ENCODE measurements at places on chromosomes 1 and 21.
A peak's percentile ranks its signal among the peaks of the same experiment; 100 is the strongest.

DNA sequence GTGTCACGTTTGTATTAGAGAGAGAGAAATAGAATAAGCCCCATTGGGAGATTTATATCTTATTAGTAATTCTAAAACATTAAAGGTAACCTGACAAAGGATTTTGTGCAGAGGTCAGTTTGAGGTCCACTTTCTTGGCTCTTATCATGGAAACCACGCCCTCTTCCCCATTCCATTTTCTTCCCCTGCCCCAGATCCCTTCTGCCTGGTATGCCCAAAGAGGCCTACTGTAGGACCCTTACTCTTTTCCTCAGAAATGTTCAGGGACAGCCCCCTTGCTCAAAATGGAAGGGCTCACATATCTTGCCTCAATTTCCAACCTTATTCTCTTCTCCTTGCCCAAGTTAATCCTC lies 9.6 kb downstream of the CCDC185 start:
- no peak for DNase-seq

GRCh38 chr1:106924360-106924759 lies 132.1 kb upstream of the PRMT6 start:
- no peak for DNase-seq

- DNase-seq = peak; percentile 44
Observed at GRCh38 chr21:33299181-33299752, 25.5 kb upstream of the IFNAR1 start.

DNA sequence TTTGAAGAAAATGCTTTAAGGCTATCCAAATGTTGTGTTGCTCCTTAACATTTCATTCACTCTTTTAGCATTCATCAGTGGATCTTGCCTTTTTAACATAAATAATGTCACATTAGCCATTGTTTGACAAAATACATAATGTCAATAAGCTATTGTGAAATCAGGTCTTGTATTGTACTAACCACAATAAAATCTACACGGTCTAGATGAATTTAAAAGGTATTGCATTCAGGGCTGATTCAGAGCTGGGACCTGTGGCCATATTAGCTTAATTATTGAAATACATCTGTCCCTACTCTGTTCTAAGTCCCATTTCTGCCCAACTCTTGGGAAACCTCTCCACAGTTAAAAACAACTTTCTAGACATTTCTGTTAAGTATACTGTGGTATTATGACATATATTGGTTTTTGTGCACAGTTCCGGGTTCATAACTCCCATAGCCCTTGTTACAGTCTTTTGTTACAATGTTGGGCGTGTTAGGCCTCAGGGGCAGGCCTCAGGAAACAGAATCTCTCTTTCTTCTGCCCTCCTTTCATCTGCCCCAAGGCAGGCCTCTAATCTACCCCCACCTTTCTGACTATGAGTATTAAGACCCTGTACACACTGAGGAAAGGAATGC lies 44.7 kb upstream of the CITED4 start:
- no peak for DNase-seq

GRCh38 chr1:99755664-99756063 lies 10.8 kb downstream of the FRRS1 start:
- DNase-seq = no peak

- DNase-seq = no peak
Observed at GRCh38 chr1:45815667-45816458, 12.5 kb downstream of the MAST2 start.

DNA sequence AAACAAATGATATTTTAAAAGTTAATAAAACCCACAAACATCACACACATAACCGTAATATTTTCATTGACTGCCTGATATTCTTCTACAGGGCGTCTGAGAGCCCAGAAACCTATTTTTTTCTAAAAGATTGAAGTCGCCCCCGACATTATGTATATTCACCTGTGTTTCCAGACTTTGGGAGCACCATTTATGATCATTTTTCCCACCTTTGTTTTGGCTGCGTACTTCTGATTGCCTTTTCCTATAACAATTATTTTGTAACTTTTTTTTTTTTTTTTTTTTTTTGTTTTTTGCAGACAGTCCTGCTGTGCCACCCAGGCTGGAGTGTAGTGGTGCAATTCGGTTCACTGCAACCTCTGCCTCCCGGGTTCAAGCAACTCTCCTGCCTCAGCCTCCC lies 839 bp upstream of the ACBD3 start:
- DNase-seq = no peak

DNA sequence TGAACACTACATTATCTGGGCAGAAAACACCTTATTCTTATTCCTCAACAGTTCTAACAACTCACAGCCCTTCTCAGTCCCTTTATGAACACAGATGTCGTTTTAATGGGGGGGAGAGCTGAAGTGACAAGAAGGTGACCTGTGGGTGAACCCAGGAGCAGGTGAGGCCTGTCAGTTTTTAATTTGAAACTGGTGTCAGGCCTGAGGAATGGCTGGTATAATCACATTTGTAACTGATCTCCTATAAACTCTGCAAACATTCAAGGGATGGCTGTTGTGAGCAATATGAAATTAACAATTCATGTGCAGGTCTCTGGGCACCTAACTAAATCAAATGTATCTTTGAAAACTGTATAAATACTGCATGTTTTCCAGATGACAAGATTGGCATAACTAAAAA lies 362.1 kb upstream of the NR5A2 start:
- no peak for DNase-seq

DNA sequence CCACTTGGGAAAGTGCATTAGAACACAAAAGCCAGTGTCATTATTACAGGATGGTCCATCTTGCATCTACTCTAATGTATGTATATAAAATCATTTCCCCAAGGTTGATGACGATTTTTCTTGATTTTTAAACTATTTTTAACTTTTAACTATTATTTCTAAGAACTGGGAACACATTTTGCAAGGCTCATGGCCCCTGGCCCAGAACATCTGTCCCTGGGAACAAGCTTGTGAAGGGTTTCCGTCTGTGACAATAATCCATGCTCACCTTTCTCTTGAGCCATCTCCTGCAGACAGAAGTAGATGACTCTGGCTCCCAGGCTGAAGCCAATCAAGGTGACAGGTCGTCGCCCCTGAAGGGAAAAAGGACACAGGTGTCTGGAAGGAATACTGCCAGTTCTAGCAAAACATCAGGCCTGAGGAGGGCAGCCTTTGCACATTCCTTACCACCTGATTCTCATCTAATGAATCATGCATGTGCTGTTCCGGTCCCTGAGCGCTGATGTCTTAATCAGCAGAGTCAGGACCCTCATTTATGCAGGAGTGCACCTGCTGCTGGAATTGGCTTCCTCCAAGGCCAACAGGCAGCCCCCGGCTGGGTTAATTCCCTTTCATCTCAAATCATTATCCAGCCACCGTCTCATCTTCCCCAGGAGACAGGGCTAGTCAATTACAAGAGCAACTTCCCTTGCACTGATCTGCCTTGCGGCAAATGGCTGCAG lies 62.5 kb downstream of the TMCO4 start:
- DNase-seq = no peak

DNA sequence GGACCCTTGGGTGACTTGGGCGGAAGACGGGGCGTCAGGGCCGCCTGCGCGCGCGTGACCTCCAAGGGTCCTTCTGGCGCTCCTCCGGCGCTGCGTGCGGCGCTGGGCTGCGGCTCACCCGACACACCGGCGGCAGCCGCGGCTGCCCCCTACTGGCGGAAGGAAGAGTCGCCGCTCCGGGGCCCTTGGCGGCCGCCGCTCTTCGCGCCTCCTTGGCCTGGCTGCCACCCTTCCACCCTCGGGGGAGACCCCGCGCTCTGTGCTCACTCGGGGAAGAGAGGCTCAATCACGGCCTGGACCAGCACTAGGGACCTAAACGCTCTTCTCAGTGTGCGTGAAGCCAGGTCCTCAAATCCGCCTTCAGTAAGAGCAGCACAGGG lies 89.7 kb downstream of the DMRTA2 start:
- peak; percentile 74 for DNase-seq

DNA sequence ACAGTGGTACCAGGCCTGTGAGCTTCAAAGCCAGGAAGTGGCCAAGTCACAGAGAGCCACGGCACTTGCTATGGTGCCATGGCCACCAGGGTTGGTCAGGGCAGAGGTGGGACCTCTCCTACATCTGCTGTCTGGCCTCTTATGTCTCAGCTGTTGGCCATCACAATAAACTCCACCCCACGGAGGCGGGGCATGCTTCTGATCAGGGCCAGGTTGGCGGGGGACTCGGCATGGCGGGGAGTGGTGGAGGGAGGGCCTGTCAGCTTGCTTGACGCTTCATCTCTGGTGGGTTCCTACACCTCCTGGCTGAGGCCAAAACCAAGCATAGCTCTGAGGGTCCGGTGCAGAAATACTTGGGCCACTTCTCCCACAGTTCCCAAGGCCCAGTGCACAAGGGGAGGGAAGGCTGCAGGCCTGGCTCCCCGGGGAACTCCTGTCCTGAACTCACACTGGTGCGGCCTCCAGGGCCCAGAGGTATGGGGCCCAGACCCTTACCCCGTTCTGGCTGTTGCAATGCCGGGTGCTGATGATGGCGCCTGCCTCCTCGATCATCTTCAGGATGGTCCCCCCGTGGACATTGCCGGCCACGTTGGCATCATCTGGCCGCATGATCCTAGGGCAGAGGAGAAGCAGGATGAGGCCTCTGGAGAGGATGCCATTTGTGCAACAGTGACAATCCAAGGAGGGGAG lies 44.2 kb downstream of the ACOT7 start:
- DNase-seq = no peak

DNA sequence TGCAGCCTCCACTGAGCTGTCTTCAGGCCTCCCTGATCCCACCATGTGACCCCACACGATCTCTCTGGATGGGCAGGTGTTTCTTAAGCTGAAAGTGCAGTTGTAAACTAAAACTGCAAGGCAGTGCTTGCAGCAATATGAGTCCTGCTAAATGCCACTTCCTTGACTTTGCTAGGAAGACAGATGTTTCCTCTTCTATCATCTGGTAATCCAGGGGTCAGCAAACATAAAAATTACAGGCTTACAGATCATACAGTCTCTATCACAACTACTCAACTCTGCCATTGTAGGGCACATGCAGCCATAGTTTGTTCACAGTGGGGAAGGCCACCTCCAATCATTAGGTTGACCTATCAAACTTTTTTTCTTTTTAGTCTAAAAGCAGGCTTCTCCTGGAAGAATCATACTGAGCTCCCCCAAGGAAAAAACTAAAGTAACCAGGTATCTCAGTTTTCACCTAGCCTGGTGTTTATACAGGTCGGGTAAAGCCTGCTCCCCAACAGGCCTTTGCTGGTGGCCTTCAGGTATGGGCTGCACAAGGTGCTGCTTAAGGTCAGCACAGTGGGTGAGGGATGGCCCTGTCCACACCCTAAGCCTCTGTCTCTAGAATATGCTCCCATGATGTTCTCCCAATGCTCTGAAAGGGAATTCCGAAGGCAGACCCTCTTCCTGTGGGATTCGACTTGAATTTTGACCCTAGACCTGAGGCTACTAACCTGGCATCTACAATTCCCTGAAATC lies 10.8 kb downstream of the ABCA4 start:
- DNase-seq = no peak

GRCh38 chr1:175968486-175969172 lies 225.2 kb upstream of the TNR start:
- DNase-seq = no peak

DNA sequence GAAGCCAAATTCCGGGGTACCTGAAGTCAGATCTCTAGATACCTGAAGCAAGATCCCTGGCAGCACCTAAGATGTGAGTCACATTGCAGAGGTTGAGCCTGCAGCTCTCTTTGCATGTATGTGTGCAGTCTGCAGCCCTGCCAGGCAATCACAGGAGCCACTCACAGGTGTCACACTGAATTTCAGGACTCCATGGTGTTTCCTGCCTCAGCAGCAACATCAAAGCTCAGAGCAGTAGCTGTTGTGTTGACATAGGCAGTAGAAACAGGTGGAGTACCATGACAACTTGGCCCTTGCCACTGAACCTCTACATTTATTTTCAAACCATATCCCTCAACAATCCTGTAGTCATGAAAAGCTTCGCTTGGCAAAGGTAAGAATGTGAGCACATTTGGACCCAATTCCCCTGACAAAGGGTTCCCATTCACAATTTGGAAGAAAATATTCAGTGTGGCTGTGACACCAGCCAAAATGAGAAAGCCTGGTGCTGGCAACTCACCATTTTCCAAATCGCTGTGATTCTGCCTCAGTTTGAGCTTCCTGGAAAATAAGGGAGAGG lies 419.8 kb upstream of the NFIA start:
- DNase-seq = no peak

- no peak for DNase-seq
Observed at GRCh38 chr1:226649780-226650179, 89.3 kb downstream of the ITPKB start.

GRCh38 chr21:24716281-24716918 lies 890.9 kb downstream of the MRPL39 start:
- no peak for DNase-seq

DNA sequence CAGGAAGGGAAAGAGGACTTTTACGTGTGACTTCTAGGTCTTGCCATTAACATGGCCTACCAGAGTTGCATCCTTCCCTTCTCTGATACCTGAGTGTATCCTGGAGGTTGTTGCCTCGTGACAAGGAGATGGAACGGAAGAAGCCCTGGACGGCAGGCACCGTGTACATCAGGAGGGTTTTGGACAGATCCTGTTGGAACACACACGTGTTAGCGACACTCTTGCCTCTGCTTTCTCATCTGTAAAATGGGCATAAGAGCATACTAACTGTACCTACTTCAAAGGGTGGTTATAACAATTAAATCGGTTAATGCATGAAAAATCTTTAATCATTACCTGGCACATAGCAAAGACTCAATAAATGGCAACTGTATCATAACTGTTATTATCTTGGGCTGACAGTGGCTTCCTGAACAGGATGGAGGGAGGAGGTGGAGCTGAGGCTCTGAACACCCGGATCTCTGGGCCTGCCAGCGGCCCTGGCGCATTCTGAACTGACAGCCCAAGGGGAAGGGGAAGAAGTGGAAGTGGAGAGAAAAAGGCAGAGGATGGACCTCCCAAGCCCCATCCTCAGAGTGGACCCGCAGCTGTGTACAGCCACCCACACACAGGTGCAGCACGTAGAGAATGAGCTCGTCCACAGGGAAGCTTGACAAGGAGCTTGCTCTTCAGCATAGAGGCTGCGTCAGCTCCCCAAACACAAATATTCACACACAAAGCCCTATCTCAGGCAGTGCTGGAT lies 30.2 kb upstream of the EXOSC10 start:
- no peak for DNase-seq

GRCh38 chr1:214638997-214639396 lies 36.0 kb downstream of the CENPF start:
- no peak for DNase-seq

DNA sequence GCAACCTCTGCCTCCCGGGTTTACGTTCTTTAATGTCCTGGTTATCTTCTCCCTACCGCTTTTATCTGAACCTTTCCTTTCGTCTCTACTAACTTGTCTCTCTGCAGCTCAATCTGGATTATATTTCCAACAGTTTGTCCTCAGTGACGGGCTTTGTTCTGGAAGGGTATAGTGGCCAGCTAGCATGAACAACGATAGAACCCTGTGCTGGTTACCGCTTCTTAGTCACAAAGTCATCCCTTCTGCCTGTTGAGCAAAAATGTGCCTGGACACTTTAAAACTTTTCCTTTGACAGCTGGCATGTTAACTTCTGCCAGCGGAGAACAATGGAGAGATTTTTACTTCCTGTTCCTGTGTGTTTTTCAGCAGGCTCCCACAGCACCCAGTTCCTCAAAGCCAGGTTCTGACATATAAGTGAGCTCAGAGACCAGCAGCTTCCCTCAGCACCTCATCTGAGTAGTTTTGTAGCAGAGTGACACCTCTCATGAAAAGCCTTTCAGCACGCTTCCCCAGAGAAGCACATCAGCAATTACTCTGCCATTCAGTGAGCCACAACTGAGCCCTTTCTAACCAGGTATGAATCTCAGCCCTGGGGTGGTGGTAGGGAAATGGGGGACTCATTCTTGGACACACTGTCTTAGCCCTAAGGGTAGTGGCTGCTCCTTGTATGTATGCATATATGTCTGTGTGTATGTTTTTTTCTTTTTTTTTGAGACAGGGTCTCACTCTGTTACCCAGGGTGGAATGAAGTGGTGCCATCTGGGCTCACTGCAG lies 23.6 kb upstream of the CCDC17 start:
- no peak for DNase-seq

- no peak for DNase-seq
Observed at GRCh38 chr1:153789478-153790034, 14.3 kb downstream of the SLC27A3 start.

All from LoVo (cell line).